ENCODE measurements at places on chromosomes 3 and 15.

DNA sequence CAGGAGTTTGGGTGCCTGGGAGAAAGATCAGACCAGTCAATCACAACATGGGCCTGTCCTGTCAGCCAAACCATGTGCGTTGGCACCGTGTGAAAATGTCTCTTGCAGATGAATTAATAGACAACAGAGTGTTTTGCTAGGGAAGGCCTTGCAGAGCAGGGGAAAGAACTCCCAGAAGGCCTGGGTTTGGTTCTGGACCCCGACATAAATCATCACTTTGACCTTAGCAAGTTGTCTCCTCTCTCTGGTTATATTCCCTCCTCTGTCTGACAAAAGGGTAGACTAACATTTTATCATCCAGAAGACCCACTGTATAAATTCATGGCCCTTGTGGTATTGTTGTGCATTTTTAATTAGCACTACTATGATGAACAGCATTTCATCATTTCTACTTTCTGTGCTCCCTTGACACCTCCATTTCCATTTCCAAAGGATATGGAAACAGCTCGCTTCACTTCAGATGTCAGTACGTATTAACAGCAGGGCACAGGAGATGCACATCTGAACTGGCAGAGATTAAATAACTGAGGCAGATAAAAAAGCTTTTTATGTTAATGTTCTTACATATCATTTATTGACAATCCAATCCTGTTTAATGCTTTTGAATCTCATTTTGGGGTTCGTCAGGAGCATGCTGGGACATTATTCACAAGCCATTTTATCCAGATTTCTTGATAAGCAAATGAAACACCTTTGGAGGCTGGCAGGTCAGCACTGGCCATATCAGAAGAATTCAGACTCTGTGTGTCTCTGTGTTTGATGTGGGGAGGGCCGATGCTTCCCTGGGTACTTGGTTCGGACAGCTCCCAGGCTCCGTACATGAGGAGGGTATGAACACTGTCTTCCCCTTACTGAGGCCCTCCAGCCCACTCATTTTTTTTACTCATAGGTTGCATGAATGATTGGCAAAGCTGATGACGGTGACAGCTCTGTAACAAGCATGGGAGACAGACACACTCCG lies 28.2 kb upstream of the IL12A start:
- DNase-seq = no peak

DNA sequence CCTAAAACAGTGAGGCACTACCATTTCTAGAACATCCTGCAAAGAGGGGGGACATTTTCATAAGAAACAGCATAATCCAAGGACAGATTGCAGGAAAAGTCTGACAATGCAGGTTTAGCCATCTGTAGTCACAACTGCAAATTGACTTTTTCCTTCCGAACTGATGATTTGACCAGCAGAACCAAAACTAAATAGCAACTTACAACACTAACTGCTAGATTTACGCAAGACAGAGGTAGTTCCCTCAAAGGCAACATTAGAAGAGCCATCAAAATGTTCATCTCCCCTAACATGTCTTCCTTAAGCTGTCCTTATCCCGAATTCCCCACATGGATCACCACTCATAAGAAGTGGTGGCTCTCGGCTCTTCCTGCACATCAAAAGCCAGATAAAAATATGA lies 129.6 kb downstream of the GADL1 start:
- no peak for DNase-seq

GRCh38 chr3:48476426-48477053 lies 27.4 kb downstream of the SHISA5 start:
- DNase-seq = no peak

- DNase-seq = no peak
Measured at GRCh38 chr3:180421221-180421620, 180.7 kb upstream of the TTC14 start.

All from LNCaP clone FGC (cell line).